Stimulated activated CD4-positive, alpha-beta T cell treated with anti-CD3 and anti-CD28 coated beads, Interleukin-12 subunit alpha, Interleukin-12 subunit beta, amount 100 ng/mL, for 24 hours (primary cell): ENCODE measurements at places on chromosomes 2 and 18.

DNA sequence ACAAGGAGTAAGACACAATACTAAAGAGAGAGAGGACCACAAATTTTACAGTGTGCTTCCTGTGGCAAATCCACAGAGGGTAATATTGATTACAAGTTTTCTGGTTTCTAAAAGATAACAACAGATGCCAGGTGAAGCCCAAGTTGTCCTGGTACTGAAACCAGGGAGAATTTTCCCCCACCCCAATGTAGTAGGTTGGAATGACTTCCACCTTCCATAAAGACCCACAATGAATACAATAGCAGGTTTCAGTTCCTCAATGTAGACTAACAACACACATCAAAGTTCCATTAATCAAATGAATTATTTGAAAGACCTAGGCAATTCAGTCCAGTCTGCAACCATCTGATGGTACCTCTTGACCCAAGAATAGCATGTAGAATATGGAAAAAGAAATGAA lies 44.0 kb upstream of the TMEM247 start:
- DNase-seq, result no peak

- DNase-seq, result no peak
Observed at GRCh38 chr18:3246635-3247239, 864 bp upstream of the MYL12A start.

- DNase-seq, result no peak
Observed at GRCh38 chr18:42339372-42339771, 384.3 kb downstream of the PIK3C3 start.

DNA sequence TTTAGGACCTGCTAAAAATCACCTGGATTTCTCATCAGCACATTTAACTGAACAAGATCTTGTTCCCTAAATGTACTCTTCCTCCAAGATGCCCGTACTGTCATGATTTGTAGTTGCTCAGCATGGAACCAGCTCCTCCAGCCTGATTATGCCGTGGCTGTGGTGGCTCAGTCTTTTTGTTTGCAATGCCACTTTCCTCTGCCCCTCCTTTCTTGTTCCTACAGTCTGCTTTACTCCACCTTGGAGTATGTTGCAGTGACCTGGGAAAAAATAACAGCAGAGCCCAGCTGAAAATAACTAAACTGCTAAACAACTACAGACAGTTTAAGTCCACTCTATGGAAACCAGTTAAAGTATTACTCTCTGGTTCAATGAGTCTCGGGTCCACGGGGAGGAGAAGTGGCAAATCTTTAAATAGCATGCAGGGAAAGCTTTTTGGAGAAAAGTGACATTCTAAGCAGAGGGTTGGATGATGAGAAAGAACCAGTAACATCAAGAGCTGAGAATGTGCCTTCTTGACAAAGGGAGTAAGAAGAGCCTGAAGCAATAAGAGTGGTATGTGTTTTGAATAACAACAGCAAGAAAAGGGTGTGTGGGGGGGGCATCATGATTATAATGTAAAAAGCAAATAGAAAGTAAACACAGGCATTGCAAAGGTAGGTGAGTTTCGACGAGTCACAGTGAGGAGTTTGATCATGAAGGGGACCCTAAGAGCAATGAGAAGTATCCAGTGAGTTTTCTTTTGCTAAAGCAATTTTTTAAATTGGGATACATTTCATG lies 225.7 kb downstream of the TMX3 start:
- no peak for DNase-seq

GRCh38 chr18:45449418-45450227 lies 165.7 kb upstream of the SLC14A2 start:
- DNase-seq, result no peak

DNA sequence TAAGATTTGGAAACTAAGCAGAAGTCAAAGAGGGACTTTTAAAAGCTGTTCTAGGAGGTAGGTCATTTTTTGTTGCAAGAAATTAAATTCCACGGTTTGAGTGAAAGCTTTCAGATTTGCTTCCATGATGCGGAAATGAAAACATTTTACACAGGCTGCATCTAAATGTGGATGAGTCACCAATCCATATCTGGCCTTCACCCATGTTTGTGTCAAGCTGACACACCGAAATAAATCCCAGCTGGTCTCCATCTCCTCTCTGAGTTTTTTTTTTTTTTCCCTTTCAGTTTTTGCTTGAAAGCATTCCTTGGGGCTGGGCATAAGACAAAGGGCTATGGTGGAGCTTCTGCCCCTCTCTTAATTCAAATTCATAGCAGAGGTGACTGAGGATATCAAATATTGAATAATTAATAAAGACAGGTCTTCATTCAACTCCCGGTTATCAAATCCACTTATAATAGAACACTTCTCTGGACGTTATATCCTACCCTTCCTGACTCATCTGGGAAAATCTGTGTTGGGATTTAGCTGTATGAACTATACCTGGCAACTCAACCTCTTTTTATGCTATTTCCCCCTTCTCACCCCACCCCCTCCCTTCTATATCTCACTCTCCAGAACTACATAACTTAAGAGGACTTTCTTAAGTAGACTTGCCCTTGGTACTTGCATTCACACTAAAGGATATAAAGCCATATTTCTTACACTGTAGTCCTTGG lies 558.3 kb upstream of the GCFC2 start:
- no peak for DNase-seq

GRCh38 chr2:159755788-159756187 lies 42.2 kb downstream of the CD302 start:
- DNase-seq, result no peak

DNA sequence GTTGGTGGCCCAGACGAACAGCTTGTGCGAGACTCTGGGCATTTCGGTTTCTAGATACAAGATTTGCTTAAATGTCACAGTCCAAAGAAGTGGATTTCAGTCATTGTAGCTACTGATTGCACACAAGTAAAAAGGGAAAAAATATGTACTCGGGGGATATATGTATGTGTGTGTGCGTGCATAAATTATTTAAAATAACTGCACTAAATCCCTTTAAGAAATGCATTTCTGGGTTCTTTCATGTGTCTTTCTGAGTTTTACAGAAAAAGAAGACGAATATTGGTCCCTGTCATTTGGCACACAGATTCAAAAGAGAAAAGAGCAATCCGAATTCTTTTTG lies 2.1 kb upstream of the EPHA4 start:
- DNase-seq, result no peak

DNA sequence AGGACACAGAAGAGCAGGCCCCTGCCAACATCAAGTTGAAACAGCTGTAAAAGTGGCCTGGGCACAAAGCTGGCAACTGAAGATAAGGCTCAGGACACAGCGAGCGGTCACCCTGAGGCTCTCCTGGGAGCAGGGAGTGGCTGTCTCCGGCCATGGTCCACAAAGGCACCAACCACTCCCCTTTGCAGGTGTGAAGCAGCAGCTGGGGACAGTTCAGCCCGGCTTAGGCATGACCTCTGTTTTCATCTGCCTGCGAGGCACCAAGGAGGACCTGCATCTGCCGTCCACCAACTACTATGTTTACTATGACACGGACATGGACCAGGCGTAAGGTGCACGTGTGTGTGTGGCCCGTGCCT lies 12.9 kb downstream of the TGOLN2 start:
- no peak for DNase-seq

- DNase-seq, result no peak
Observed at GRCh38 chr2:37230581-37230980, 815 bp downstream of the CEBPZ start.

- no peak for DNase-seq
Observed at GRCh38 chr18:6569813-6570212, 155.1 kb upstream of the L3MBTL4 start.

DNA sequence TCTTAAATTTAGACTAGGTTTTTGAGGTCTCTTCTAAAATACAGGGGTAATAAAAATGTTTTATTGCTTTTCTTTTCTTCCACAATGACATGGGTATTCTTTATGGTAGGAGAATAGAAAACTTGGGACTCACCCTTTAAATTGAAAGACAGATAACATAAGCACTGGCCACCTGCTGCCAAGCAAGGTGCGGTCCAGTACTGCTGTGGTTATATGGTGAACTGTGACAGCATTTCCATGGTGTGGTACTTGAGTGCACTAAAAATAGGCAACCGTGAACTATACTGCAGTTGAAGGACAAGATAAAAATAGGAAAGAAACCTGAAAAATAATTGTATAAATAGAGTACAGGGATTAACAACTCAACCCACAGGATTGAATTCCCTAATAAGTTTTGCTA lies 54.4 kb upstream of the GRB14 start:
- DNase-seq, result no peak

DNA sequence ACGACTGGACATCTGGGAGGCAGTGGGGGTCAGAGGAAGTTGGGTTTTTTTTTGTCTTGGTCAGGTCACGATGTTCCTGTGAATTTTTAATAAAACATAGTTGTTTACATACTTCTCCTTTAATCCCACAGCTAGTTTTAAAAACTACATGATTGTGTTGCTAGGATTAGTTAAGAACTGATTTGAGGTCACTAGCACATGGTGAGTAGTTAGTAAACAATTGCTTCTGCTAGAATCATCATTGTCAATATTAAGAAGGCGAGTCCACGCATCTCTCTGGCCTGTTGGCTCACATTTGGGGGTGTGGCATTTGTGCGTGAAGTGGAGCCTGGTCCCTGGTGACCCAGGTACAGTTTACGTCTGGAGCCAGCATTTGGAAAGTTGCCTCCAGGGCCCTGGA lies 59.4 kb downstream of the AGAP1 start:
- DNase-seq, result no peak

- no peak for DNase-seq
Observed at GRCh38 chr2:60641811-60642788, 88.6 kb upstream of the BCL11A start.

- no peak for DNase-seq
Observed at GRCh38 chr2:144426981-144427479, 92.9 kb downstream of the ZEB2 start.

DNA sequence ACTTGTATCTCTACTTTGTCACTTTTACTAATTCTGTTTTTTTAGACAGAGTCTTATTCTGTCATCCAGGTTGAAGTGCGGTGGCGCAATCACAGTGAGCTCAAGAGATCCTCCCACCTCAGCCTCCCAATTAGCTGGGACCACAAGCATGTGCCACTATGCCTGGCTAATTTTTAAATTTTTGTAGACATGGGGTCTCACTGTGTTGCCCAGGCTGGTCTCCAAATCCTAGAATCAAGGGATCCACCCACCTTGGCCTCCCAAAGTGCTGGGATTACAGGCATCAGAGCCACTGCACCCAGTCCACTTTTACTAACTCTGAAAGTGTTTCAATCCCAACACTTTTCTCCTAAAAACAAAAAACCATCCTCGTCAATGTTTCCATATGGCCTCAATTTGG lies 94.9 kb downstream of the MALT1 start:
- DNase-seq, result no peak

GRCh38 chr18:9834551-9834950 lies 51.2 kb upstream of the TXNDC2 start:
- DNase-seq, result no peak

DNA sequence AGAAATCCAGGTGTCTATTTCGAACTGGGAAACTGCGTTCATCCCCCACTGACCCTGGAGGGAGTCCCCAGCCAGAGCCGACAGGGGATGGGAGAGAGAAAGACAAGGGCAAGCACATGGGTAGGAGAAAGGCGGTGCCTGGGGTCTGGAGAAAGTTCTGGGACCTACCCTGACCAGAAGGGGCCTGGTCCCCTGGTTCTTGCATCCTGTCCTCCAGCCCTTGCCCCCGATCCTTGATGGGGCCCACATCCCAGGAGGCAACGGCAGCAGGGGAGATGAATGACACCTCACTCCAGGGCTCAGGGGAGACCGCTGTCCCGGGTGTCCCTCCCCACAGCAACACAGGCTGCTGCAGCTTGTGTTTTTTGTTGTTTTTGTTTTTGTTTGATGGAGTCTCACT lies 4.9 kb downstream of the ADCY3 start:
- DNase-seq, result no peak

DNA sequence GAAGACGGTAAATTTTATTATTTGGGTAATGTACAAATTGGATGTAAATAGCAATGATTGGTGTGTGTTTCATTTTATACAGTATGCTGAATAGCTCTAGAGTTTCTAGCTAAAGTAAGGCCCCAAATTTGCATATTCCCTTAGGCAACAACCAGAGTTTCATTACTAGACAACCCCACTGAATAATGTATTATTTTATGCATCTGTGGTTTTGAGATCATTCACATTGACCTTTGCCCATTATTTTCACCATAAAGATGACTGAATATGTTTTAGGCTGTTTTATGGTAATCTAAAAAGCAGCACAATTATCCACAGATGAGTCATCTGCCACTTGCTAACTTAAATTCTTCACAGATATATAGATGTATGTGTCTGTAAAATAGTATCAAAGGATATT lies 44.5 kb upstream of the C2orf74 start:
- no peak for DNase-seq

DNA sequence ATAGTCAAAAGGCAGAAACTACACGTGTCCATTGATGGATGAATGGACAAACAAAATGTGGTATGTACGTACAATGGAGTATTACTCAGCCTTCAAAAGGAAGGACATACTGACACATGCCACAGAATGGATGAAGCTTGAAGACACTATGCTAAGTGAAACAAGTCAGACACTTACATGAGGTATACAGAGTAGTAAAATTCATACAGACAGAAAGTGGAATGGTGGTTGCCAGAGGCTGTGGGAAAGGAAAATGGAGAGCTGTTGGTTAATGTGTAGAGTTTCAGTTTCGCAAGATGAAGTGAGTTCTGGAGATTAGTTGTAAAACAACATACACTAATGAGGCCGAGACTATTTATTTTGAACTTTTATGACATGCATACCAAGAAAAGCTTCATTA lies 67.4 kb upstream of the EPB41L3 start:
- DNase-seq, result no peak

GRCh38 chr18:3675994-3676393 lies 226.0 kb downstream of the TGIF1 start:
- DNase-seq, result no peak

DNA sequence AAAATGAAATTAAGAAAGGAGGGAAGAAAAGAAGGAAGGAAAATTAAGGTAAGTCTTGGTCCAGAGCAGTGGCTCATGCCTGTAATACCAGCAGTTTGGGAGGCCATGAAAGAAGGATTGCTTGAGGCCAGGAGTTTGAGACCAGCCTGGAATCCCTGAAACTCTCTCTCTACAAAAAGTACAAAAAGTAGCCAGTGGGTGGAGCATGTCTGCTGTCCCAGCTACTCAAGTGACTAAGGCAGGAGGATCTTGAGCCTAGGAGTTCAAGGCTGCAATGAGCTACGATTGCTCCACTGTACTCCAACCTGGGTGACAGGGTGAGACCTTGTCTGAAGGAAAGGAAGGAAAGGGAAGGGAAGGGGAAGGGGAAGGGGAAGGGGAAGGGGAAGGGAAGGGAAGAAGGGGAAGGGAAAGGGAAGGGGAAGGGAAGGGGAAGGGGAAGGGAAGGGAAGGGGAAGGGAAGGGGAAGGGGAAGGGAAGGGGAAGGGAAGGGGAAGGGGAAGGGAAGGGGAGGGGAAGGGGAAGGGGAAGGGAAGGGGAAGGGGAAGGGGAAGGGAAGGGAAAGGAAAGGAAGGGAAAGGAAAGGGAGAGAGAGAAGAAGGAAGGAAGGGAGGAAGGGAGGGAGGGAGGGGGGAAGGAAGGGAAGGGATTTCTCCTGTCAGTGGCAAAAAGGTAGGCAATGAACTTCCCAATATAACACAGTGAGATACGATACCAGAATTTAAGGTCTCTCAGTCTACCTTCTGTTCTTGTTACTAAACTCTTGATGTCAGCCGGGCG lies 412.8 kb downstream of the CMPK2 start:
- no peak for DNase-seq
